ENCODE measurements at places on chromosomes 5 and 9. TPM values are rescaled to one million over a fixed set of nuclear protein-coding genes. Genes with fewer than 3 reads are reported as not detected.
A peak's percentile ranks its signal among the peaks of the same experiment; 100 is the strongest.

DNA sequence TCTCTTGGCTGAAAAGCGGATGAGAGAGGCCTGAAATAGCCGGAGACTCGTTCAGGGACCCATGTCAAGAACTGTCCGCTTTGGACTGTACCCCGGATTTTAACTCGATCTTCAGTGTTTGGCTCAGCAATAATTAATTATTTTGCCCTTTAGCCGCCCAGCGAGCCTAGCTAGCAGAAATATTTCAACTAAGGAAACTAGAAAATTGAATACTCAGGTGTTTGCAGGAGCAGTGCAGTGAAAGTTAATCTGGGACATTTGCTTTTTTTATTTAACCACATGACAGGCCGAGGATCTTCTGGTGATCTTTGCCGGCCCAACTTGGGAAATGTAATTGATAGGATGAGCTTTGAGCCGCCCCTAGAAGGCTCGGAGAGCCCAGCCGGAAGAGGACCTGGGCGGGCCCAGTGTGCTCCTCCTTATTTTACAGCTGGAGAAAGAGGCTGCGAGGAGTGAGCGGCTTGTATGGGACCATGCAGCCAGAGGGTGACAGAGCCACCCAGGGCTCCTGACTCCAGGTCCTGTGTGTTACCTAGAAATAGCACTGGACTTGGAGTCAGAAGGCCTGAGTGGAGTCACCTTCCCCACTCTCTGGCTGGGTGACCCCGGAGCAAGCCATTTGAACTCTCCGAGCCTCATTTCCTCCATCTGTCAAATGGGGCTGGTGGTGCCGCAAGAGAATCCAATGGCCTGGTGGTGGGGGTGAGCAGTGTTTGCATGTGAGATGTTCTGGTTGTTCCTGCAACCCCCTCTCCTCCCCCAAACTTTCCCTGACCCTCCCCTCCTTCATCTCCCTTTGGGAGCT is 2.4 kb downstream of the PPARGC1B start:
- H3K27me3 ChIP-seq = peaks cover 27% of the 10 kb centered on the region
- no peaks in the 10 kb centered on the region for H3K36me3 ChIP-seq
- no peak for DNase-seq
- H3K4me1 ChIP-seq = no peaks in the 10 kb centered on the region

CDH18 gene
- not detected for total RNA-seq

SLC45A2 gene
- not detected for total RNA-seq

DNA sequence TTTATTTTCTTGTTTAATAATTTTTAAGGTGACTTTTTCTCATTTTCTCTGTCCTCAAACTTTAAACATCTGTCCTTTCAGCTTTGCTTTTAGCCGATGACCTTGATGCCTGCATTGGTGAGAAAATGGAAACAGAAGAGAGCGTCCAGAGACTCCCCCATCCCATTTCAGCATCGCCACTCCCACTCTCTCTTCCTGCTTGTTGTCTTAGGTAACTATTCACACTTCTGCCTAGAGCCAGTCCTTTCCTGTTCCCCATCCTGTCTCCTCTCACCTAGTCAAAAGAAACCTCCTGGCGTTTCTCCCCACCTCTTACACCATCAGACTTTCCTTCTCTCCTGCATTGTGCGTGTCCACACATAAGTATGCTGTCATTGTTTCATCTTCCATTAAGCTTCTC is 124.6 kb downstream of the MAST4 start:
- no peak overlapping the region for H3K27ac ChIP-seq
- no peaks in the 10 kb centered on the region for H3K36me3 ChIP-seq
- no peak overlapping the region for H3K4me3 ChIP-seq
- DNase-seq = no peak

GRIN1 gene
- 1.4 TPM for total RNA-seq

DNA sequence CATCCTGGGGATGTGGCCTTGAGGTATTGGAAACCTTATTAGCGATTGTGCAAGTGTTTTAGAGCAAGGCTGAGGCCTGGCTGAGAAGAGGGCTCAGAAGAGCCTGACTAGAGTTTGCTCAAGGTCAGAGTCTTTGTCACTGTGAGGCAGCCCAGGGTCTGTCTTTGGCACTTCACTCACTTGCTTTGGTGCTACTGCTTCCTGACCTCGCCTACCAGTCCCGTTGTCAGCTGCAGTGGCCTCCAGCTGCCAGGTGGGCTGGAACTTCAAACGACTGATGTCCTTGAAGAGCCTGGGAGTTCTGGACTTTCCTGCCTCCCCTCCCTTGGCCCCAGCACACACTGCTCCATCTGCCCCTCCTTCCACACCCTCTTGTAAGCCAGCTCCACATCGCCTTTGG is 228.0 kb downstream of the SNX18 start:
- H3K4me3 ChIP-seq = no peak overlapping the region
- peaks cover 48% of the 10 kb centered on the region for H3K4me1 ChIP-seq
- DNase-seq = no peak
- no peaks in the 10 kb centered on the region for H3K36me3 ChIP-seq

FANCG gene
- total RNA-seq = 29.0 TPM

DNA sequence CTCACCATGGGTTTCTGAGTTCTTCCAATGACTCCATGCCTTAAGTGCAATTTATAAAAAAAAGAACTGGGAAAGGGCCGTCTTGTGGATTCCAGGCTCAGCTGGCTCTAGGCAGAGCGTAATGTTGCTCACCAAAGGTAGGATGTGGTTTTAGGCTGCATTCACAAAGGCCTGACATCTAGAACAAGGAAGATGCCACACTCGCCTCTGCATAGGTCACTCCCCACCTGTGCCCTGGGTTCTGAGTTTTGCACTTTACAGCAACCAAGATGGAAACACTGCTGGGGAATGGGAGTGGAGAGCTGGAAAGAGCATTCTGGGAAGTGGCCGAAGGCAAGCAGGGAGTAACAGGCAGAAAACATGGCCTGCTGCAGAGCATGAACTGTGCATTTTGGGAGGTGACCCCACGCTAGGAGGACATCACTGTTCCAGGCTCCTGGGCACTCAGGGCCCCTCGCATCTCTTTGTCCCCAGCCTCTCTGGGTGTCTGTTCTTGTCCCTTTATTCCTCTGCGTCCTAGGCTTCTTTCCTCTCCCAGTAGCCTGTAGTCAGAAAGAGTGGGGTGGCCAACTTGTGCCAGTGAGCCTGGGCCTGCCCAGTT is 12.3 kb downstream of the FCN2 start:
- H3K27me3 ChIP-seq = peaks cover 12% of the 10 kb centered on the region
- H3K4me1 ChIP-seq = peaks cover 21% of the 10 kb centered on the region
- H3K27ac ChIP-seq = no peak overlapping the region
- no peak for DNase-seq
- no peaks in the 10 kb centered on the region for H3K36me3 ChIP-seq

DNA sequence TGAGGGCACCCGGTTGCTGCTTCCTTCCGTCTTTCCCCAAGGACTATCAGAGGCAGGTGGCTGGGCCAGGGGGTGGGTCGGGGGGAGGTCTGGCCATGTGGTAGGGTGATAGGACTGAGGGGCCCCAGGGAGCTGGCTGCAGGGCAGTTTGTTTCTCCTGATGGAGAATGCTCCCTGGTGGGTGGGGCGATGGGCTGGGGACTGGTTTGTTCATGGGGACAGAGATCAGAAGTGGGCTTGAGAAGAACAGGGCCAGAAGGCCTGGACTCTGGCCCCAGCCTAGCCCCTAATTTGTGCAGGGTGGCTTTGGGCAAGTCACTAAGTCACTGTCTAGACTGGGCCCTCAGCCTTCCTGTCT is 117.4 kb downstream of the RGS3 start:
- no peaks in the 10 kb centered on the region for H3K27me3 ChIP-seq
- no peaks in the 10 kb centered on the region for H3K36me3 ChIP-seq
- DNase-seq = no peak
- peak overlapping the region; percentile 99 for H3K27ac ChIP-seq
- peaks cover 68% of the 10 kb centered on the region for H3K4me1 ChIP-seq

GABRB2 gene
- total RNA-seq = not detected

- peaks cover 34% of the 10 kb centered on the region for H3K4me1 ChIP-seq
- peaks cover 33% of the 10 kb centered on the region for H3K36me3 ChIP-seq
- peak; percentile 26 for DNase-seq
These were observed 9.5 kb downstream of the MTRR start for GRCh38 chr5:7878381-7878873.

GRCh38 chr5:63916786-63917185 is 45.5 kb downstream of the HTR1A start:
- no peaks in the 10 kb centered on the region for H3K27me3 ChIP-seq
- H3K4me3 ChIP-seq = no peak overlapping the region
- H3K36me3 ChIP-seq = no peaks in the 10 kb centered on the region
- H3K27ac ChIP-seq = no peak overlapping the region

GRCh38 chr9:130453487-130453886 is 8.7 kb downstream of the ASS1 start:
- no peak for DNase-seq
- H3K27ac ChIP-seq = no peak overlapping the region
- H3K4me1 ChIP-seq = peaks cover 12% of the 10 kb centered on the region
- no peak overlapping the region for H3K4me3 ChIP-seq
- H3K36me3 ChIP-seq = no peaks in the 10 kb centered on the region

- H3K27me3 ChIP-seq = peaks cover 2% of the 10 kb centered on the region
- peaks cover 4% of the 10 kb centered on the region for H3K36me3 ChIP-seq
- DNase-seq = no peak
- no peak overlapping the region for H3K27ac ChIP-seq
These were observed 3.3 kb upstream of the NINJ1 start for GRCh38 chr9:93137362-93137761.

GRCh38 chr9:132181796-132182313 is 20.0 kb downstream of the NTNG2 start:
- H3K4me1 ChIP-seq = peaks cover 7% of the 10 kb centered on the region
- no peak overlapping the region for H3K27ac ChIP-seq
- peaks cover 49% of the 10 kb centered on the region for H3K27me3 ChIP-seq

CORO2A gene
- 2.5 TPM for total RNA-seq

DNA sequence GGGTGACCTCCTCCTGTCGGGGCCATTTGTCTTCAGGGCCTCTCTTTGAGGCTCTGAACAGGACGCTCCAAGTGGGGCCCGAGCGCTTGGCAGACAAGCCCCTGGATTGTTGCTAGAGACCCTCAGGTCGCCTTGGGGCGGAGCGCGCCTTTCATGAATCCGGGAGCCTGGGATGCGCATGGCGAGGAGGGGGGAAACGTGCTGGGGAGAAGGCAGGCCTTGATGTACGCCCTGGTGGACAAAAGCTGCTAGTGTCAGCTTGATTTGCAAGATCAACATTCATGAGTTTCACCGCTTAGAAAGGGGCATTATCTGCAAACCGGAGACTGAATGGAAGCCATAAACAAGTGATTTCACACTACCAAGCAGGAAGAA is 226.3 kb downstream of the SMARCA2 start:
- peak overlapping the region; percentile 14 for H3K27ac ChIP-seq
- peak overlapping the region; percentile 88 for H3K4me3 ChIP-seq
- peaks cover 13% of the 10 kb centered on the region for H3K27me3 ChIP-seq
- no peaks in the 10 kb centered on the region for H3K36me3 ChIP-seq

MCIDAS gene
- total RNA-seq = not detected

DNA sequence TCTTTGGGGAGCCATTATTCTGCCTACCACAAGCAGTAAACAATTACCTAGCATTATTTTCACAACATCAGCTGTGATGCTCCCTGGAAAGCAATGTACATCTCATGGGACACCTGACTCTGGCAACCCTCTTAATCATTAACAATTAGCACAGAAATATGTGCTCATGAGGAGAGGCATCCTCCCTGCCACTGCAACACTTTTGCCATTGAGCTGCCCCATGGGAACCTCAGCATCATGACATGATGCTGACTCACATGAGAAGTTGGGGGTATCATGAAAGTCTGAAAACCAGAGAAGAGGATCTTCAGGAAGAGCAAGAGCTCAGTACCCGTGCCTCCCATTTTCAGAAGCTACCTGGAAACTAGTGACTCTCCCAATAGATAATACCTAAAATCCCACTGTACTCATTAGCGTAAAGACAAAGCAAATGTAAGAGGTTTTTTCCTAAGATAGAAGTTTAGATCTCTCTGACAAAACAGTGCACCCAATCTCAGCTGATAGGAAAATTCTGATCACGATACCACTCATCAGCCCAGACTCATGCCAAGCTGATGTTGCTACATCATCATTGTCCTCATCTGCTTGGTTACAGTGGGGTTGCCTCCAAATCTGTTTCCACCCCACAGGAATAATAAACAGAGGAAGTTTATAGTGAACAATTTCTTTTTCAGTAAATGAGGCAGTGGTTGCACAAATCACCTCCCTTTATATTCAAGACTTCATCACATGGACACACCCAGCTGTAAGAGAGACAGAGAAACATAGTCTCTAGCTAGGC is 244.5 kb downstream of the NR2F1-AS1 start:
- H3K36me3 ChIP-seq = 0 out of 2 replicates have a peak, but pooled peaks cover 5% of the 10 kb centered on the region
- H3K4me1 ChIP-seq = peaks cover 18% of the 10 kb centered on the region
- no peak overlapping the region for H3K4me3 ChIP-seq
- no peaks in the 10 kb centered on the region for H3K27me3 ChIP-seq
- no peak overlapping the region for H3K27ac ChIP-seq

All from HFFc6 (cell line).